ENCODE measurements at places on chromosomes 5 and 9. TPM values are rescaled to one million over a fixed set of nuclear protein-coding genes. Genes with fewer than 3 reads are reported as not detected.

DNA sequence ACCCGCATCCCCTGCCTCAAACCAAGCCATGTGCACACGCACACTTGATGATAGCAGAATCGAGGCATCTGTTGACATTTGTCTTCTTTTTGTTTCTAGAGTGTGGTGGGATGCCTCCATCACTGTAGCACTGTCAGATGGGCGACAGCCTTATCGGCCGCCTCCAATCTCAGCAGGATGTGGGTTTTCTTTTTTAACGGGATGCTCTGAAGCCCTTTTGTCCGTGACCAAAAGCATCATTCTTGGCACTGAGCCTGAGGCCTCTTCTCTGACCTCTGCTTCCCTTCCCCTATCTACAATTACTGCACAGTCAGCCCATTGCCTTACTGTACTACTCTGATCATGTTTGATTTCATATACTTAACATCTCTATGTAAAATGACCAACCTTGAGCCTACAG is 78.3 kb downstream of the LMNB1 start:
- DNase-seq, result no peak

- no peak for DNase-seq
Observed at GRCh38 chr9:111298111-111298510, 31.9 kb downstream of the OR2K2 start.

GRCh38 chr9:87973730-87974292 is 522 bp downstream of the CDK20 start:
- peak; percentile 60 for DNase-seq

The ACTBL2 gene
- total RNA-seq, result not detected

The S100Z gene
- total RNA-seq, result 0.36 TPM

DNA sequence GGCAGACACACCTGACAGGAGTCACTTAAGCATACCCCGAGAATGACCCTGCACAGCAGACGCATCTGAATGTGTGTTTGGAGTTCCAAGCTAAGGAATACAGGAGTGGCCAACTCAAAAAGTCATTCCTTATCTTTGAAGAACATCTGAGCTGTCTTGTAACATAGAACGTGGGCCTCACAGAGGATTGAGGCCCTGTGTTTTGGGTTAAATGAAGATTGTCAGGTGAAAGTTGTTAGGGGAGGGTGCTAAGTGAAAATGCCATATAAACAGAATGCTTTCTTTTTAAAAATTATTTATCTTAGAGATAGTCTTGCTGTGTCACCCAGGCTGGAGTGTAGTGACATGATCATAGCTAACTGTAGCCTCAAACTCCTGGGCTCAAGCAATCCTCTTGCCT is 100.9 kb downstream of the PIK3R1 start:
- no peak for DNase-seq

DNA sequence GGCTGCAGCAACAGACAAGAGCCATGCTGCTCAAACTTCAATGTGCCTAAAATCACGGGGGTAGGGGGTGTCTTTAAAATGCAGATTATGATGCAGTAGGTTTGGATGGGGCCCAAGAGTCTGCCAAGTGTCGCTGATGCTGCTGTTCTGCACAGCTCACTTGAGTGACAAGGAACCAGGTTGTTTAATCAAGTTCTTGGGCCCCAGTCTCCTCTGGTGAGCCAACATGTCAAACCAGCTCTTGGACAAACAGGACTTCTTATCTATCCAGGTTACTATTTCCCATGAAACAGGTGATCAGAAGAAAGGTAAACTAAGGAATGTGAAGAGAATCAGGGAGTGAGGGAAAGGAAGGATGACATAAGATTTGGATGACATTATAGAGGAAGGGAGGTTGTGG is 78.0 kb downstream of the APBA1 start:
- no peak for DNase-seq

The FAM219A gene
- total RNA-seq, result 29.8 TPM

The DAB2 gene
- total RNA-seq, result 151 TPM

The TAS2R1 gene
- not detected for total RNA-seq

- no peak for DNase-seq
Observed at GRCh38 chr5:78289911-78290310, 4.6 kb downstream of the AP3B1 start.

The ZNF618 gene
- 15.5 TPM for total RNA-seq

- no peak for DNase-seq
Observed at GRCh38 chr5:131224387-131225201, 39.3 kb upstream of the CDC42SE2 start.

DNA sequence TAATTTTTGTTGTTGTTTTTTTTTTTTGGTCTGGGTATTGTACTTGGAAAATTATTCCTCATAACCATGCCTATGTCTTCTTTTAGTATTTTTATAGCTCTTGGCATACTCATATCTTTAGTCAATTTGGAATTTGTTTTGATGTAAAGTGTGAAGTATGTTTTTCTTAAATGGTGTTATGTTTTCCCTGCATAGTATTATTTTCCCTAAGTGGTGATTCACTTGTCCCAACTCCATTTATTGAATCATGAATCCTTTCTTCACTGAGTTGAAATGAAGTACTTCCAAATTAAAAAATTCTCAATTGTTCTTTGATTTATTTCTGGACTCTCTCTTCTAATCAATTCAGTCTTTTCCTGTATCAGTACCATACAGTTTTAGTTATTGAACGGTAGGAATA is 46.5 kb downstream of the POLK start:
- DNase-seq, result no peak

The BTNL8 gene
- total RNA-seq, result 0.53 TPM

The CRHBP gene
- 1.4 TPM for total RNA-seq

The JAK2 gene
- 28.4 TPM for total RNA-seq

- DNase-seq, result no peak
Observed at GRCh38 chr9:80382211-80382891, 810.6 kb downstream of the TLE4 start.

GRCh38 chr9:128415281-128415680 is 5.4 kb upstream of the CERCAM start:
- no peak for DNase-seq

DNA sequence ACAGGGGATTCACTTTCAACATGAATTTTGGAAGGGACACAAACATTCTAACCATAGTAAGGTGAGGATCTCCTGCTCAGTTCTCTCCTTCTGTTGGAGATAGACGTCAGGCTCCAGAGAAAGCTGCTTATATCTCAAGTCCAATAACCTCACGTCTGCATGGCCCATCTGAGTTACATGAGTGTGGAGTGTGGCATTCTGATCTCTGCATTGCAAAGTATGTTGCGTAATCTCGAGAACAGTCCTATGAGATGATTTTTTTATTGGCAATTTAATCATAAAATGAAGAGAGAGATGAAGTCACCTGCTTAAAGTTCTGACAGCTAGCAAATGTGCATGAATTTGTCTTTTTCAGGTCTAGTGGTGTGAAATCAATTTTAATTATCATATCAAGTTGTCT is 118.8 kb downstream of the SLC12A2 start:
- no peak for DNase-seq

The OR1J1 gene
- total RNA-seq, result not detected

The WNT8A gene
- not detected for total RNA-seq

- no peak for DNase-seq
Observed at GRCh38 chr9:137242269-137243203, 1.4 kb downstream of the TUBB4B start.

DNA sequence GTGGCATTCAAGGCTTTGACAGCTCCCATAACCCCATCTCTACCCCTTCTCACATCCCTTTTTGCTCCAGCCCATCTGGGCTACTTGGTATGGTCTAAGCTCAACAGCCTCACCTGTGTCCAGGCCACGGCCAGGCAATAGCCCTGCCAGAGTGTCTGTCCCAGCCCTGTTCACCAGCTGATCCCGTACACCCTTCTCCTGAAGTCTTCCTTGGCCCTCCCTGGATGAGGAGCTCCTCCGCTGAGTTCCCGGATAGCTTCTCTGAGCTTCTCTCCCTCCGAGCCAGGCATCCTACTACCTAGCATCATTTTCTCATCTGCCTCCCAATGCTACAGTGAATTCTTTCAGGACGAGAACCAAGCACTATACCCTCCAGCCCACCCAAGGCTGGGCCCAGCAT is 208.2 kb downstream of the DAB2IP start:
- DNase-seq, result peak; percentile 18

- no peak for DNase-seq
Observed at GRCh38 chr5:33067291-33067690, 356.2 kb downstream of the NPR3 start.

- no peak for DNase-seq
Observed at GRCh38 chr5:158701406-158702177, 398.1 kb downstream of the EBF1 start.

The KCNN2 gene
- total RNA-seq, result 0.71 TPM

DNA sequence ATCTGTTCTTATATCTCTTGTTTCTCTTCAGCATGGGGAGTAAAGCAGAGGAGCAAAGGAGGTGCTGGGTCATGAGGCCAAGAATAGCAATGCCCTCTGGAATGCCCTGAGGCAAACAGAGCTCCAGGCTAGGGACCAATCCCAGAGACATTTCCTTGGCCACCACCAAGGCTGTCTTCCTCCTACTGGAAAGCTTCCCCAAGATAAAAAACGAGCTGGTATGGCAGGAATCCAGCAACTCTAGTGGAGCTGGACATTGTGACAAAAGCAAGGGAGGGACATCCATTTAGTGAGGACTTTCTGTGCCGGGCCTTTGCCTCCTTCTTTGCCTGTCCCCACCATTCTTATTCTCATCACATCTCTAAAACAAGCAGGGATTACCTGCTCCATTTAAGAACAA is 161.6 kb downstream of the ASTN2 start:
- no peak for DNase-seq

The PCDHGC4 gene
- 4.5 TPM for total RNA-seq

DNA sequence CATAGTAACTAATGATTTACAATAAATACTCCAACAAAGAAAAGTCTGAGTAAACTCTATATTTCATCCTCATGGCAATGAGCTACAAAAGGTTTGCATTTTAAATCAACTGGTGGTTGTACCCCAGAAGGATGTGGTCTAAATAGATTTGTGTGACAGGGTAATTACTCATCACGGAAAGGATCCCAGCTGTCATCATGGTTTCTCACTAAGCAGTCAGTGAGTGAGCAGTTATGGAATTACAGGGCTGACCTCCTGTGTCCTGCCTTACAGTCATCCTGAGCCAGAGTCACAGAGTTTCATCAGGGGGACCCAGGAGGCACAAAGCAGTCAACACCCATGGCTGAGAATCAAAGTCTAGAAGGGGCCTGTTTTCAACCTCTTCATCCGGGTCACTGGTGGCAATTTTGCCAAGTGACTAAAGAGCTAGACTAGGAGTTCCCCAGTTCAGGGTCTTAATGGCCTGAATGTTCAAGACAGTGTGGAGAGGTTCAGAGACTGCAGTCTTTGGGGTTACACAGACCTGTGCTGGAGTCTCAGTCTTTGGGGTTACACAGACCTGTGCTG is 210.7 kb upstream of the SLC24A2 start:
- DNase-seq, result no peak

DNA sequence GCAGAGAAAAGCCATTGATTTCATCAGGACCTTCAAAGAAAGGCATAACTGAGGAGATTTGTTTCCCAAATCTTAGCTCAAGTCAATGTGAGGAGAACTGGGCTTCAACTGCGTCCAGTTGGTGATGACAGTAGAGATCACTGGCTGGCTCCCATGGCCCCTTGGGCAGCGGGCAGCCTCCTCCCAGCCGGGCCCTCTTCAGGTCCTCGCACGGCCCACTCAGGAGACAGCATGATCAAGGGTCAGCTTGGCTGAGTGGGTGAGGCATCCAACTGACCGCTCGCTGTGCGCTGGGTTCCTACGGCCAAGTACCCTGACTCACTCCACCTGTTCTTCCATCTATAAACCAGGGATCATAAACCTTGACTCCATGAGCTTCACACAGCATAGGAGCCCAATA is 274.0 kb downstream of the NSG2 start:
- no peak for DNase-seq

GRCh38 chr9:90007516-90008440 is 403.0 kb downstream of the GADD45G start:
- DNase-seq, result no peak

The IL3 gene
- total RNA-seq, result not detected

- DNase-seq, result no peak
Observed at GRCh38 chr9:91374939-91375338, 13.2 kb upstream of the AUH start.

GRCh38 chr5:43947935-43948334 is 345.0 kb downstream of the NNT start:
- no peak for DNase-seq

- DNase-seq, result peak; percentile 32
Observed at GRCh38 chr9:6702707-6703106, 55.1 kb upstream of the KDM4C start.

The TRIM32 gene
- 22.6 TPM for total RNA-seq

- DNase-seq, result no peak
Observed at GRCh38 chr9:106310782-106311181, 552.2 kb upstream of the ZNF462 start.

- DNase-seq, result no peak
Observed at GRCh38 chr5:116872986-116873385, 298.4 kb upstream of the SEMA6A start.

- DNase-seq, result no peak
Observed at GRCh38 chr5:158471535-158471924, 612.6 kb upstream of the CLINT1 start.

- no peak for DNase-seq
Observed at GRCh38 chr5:97576956-97577355, 393.9 kb upstream of the RIOK2 start.

GRCh38 chr9:110742741-110743371 is 74.3 kb downstream of the MUSK start:
- no peak for DNase-seq

GRCh38 chr5:17228821-17229291 is 11.4 kb downstream of the BASP1 start:
- no peak for DNase-seq

GRCh38 chr9:133445293-133445969 is 14.3 kb upstream of the CACFD1 start:
- no peak for DNase-seq

- DNase-seq, result no peak
Observed at GRCh38 chr9:96719521-96719920, 58.4 kb downstream of the ZNF510 start.

The ADRA1B gene
- 1.6 TPM for total RNA-seq

GRCh38 chr5:53476019-53476418 is 4.4 kb upstream of the FST start:
- DNase-seq, result no peak
